ENCODE measurements at places on chromosomes 6 and 20.

- no peak for DNase-seq
Observed at GRCh38 chr20:24350923-24351368, 118.5 kb upstream of the SYNDIG1 start.

DNA sequence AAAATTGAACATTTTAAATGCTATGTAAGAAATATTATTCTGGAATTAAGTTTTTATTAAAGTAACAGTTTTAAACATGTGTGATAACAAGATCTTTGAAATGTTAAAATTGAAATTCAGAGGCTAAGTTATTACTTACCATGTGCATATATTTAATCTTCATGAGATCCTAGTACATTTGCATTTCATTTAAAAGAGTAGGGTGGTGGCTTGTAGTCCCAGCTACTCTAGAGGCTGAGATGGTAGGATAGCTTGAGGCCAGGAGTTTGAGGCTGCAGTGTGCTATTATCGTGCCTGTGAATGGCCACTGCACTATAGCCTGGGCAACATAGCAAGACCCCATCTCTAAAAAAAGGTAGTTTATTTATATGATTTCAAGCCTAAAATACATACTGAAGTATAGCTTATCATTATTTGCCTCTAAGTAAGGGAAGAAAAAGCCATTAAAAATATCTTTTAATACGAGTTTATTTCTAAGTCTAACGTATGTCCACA is 3.0 kb downstream of the CCR6 start:
- DNase-seq = no peak

GRCh38 chr6:45434381-45434700 is 56.6 kb upstream of the SUPT3H start:
- DNase-seq = no peak

DNA sequence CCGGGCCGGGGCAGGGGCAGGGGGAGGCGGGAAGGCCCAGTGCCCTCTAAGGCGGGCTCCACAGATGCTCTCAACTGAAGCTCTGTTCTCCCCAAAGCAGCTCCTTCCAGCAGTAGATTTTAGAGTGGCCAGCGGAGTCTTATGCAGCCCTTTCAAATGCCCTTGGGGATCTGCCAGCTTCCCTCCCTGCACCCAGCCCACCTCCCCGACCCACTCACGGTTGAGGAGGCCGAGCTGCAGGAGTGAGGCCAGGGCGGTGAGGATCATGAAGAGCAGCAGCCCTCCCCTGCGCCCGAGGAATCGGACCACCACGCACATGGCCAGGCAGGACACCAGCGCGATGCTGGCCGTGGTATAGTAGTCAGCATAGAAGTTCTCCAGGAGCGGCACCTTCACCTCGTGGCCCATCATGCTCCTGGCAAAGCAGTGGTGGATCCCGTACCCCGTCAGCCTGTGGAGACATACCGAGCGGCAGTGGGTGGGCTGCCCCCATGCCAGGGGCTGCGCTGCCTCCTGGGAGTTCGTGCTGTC is 28.0 kb downstream of the PSMG4 start:
- no peak for DNase-seq

GRCh38 chr6:54206510-54206909 is 95.3 kb downstream of the MLIP start:
- peak; percentile 27 for DNase-seq

DNA sequence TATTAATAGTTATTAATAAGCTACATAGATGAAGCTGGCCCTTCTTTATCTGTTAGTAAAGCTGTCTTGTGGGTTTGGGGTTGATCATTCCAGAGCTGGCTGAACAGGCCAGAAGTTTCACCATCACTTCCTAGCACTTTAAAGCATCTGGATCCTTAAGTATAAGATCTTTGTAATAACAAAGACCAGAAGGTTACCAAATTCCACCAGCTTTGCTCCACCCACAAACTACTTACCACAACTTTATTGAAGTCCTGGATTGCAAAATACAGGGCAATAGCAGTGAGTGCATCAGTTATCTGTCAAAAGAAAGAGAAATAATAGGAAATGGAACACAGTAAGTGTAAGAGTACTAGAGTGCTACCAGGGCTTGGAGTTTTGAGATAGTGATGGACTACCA is 33.0 kb downstream of the PIGU start:
- peak; percentile 13 for DNase-seq

- DNase-seq = no peak
Observed at GRCh38 chr20:3572151-3572550, 91.0 kb downstream of the GFRA4 start.

DNA sequence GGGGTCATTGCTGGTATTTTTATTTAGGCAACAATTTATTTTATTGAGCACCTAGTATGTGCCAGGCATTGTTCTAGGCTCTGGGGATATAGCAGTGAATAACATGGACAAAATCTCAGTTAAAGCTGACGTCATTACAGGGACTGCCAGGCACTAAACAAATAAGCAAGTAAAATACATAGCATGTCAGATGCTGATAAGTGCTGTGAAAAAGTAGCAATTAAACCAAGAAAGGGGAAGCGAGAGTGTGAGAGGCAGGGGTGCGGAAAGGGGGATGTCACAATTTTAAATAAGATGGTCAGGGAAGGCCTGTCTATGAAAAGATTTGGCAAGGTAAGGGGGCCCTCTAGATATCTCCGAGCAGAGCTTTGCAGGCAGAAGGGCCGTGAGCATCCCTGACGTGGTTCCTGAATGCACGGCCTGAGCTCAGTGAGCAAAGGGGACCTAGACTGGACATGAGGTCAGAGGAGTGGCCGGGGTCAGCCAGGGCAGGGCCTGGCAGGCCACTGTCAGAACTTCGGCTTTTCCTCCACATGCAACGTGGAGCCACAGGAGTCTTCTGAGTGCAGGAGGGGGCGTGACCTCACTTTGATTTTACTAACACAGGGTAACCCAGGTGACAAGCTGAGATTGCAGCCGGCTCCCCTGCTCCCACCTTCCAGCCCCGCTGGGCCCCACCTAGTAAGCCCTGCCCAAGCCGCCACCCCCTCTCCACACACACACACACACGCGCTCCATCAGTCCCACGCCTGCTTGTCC is 24.2 kb upstream of the SIRPA start:
- no peak for DNase-seq

GRCh38 chr20:7505835-7506221 is 434.4 kb downstream of the HAO1 start:
- DNase-seq = peak; percentile 28

GRCh38 chr6:50451826-50452400 is 261.4 kb upstream of the TFAP2D start:
- no peak for DNase-seq

DNA sequence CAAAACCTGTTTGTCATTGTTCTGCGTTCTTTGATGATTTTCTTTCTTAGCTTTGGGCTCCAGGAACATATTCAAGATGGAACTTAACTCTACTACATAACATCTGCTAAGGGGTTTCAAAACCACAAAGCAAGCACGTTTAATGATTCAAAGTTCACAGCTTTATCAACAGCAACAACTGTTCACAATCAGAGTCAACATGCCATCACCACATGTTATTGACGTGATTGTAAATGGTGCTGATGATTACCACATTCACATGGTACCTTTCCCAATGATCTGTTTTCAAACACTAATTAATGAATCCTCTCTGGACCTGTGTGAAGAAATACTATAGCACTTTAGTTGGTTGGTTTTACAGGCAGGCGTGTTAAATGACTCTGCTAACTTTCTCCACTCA is 180.6 kb upstream of the CEP162 start:
- no peak for DNase-seq

DNA sequence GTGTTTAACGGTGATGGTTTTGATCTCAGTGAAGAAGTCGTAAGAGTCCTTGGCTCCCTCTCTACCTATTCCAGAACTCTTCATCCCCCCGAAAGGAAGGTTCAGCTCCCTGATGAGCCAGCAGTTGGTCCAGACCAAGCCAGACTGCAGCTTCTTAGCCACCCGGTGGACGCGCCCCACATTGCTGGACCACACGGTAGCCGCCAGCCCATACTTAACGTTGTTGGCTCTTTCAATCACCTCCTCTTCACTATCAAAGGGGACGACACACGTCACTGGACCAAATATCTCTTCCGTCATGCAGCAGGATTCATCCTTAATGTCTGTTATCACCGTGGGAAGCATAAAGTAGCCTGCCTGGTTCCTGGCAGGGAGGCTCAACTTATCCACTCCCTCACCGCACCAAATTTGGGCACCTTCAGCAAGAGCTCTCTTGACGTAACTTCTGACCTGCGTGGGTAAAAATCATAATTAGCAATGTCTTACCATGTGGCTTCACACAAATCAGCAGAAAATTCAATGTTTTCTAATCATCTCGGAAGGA is 31.4 kb downstream of the ALDH8A1 start:
- no peak for DNase-seq

DNA sequence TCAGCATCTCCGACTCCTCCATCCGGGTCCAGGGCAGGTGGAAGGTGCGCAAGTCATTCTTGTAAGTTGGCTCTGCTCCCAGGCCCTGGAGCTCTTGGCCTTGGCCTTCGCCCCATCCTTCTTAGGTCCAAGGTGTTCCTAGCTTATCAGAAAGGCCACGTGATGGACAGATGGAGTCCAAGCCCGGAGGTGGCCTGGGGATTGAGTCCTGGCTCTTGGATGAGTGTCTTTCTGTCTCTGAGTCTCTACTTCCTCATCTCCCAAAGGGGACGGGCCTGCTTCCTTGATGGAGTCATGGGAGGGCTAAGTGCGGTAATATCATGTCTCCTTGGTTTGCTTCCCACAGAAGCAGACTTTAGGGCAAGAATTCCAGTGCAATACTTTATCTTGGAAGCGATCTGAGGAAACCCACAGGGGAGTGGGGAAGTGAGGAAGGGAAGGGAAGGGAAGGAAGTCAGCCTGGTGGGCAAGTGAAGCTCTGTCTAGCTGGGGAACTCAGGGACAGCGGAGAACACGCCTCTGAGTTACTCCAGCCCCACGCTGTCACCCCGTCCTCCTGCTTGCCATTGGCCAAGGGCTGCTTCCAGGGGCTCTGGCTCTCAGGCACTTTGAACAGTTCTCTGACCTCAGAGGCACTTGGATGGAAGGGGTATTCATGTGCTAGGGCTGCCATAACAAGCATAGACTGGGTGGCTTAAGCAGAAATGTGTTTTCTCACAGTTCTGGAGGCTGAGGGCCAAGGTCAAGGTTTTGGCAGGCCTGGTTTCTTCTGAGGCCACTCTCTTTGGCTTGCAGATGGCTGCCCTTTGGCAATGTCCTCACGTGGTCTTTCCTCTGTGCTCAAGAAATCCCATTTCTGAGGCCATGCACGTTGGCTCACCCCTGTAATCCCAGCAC is 4.8 kb downstream of the LBP start:
- no peak for DNase-seq

GRCh38 chr6:89284963-89285735 is 29.9 kb downstream of the GABRR2 start:
- no peak for DNase-seq

DNA sequence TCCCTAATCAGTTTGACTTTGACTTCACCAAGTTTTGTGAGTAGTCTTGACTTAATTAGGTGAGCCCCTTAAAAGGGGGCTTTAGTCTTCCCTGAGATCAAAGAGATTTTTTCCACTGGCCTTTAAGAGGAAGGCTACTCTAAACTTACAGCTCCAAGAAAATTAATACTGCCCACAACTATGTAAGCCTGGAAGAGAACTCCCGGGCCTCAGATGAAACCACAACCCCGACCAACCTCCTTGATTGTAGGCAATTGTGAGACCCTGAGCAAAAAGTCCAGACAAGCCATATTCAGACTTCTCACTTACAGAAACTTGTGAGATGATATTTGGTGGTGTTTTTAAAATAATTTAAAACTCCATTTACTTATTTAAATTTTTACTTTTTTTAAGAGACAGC is 18.1 kb downstream of the SNX3 start:
- no peak for DNase-seq

GRCh38 chr6:128305976-128306375 is 214.4 kb downstream of the PTPRK start:
- DNase-seq = no peak

- no peak for DNase-seq
Observed at GRCh38 chr20:3731944-3732326, 550 bp upstream of the HSPA12B start.

GRCh38 chr6:35486005-35486925 is 10.6 kb downstream of the TEAD3 start:
- peak; percentile 91 for DNase-seq

- DNase-seq = no peak
Observed at GRCh38 chr6:170108890-170109587, 181.8 kb downstream of the DLL1 start.

GRCh38 chr6:62971976-62972658 is 239.2 kb upstream of the FKBP1C start:
- DNase-seq = no peak
